Neural crest cell (in vitro differentiated cells): ENCODE measurements at places on chromosomes 7 and 10.

GRCh38 chr10:14949291-14949690 is 4.6 kb downstream of the DCLRE1C start:
- no peak for DNase-seq

- DNase-seq = no peak
Measured at GRCh38 chr7:44703921-44704320, 44.7 kb upstream of the ZMIZ2 start.

- no peak for DNase-seq
Measured at GRCh38 chr7:110317541-110318265, 773.2 kb upstream of the LRRN3 start.

GRCh38 chr7:151603951-151604350 is 84.3 kb upstream of the RHEB start:
- no peak for DNase-seq

DNA sequence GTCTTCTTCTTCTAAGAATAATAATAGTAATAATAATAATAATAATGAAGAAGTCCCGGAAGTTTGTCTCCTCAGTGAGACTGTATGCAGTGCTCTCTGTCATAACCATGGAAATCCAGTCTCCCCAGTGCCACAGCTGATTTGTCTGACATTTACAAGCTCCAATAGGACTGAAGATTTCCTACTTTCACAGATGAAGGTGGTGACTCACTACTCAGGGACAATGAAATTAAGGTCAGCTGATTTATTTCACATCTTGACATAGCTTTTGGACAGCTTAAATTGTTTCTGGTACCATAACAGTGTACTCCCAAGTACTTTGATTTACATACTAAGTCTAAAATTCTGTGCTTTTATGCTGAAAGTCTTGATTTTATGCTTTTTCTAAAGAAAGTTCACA is 6.9 kb downstream of the CELF2 start:
- no peak for DNase-seq

DNA sequence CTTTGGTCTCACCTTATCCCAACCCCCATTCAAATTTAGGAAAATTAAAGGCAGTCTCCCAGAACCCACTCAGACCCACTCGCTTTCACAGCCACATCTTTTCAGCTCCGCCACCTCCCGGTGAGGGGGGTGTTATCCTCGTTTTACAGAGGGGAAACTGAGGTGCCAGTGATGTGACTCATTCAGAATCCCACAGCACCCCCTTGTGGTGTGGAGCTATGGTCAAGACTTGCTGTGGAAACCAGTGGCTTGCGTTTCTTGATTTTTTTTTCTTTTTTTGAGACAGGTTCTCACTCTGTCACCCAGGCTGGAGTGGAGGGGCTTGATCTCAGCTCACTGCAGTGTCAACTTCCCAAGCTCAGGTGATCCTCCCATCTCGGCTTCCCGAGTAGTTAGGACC is 27.6 kb downstream of the SLC35G1 start:
- no peak for DNase-seq

DNA sequence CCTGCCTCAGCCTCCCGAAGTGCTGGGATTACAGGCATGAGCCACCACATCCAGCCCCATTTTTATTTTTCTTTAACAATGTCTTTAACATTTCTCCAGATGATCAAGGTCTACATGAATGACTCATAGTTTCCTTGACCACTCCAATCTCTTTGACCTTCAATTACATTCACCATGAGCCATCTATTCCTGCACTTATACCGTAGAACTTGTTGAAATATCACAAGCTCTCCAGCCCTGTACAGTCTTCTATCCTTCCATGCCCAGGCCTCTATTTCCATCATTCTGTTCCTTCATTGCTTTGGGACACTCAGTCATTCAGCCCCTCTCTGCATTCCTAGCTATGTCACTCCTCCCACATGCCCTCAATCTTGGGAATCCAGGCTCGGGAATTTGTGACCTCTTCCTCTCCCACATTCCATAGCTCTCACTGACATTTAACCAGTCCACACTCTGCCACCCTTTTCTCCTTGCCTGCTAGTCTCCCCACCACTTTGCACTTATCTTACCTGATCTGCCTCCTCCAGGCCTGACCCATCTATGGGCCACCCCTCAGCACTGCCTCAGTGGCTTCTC is 151.8 kb upstream of the STK17A start:
- no peak for DNase-seq

GRCh38 chr7:99210265-99210970 is 2.5 kb upstream of the KPNA7 start:
- no peak for DNase-seq

- DNase-seq = no peak
Measured at GRCh38 chr10:130899856-130900255, 411.7 kb downstream of the TCERG1L start.
